H4 (cell line): ENCODE measurements at places on chromosomes 11 and 22.

GRCh38 chr11:115208808-115209259 lies 295.4 kb downstream of the CADM1 start:
- no peak for DNase-seq

DNA sequence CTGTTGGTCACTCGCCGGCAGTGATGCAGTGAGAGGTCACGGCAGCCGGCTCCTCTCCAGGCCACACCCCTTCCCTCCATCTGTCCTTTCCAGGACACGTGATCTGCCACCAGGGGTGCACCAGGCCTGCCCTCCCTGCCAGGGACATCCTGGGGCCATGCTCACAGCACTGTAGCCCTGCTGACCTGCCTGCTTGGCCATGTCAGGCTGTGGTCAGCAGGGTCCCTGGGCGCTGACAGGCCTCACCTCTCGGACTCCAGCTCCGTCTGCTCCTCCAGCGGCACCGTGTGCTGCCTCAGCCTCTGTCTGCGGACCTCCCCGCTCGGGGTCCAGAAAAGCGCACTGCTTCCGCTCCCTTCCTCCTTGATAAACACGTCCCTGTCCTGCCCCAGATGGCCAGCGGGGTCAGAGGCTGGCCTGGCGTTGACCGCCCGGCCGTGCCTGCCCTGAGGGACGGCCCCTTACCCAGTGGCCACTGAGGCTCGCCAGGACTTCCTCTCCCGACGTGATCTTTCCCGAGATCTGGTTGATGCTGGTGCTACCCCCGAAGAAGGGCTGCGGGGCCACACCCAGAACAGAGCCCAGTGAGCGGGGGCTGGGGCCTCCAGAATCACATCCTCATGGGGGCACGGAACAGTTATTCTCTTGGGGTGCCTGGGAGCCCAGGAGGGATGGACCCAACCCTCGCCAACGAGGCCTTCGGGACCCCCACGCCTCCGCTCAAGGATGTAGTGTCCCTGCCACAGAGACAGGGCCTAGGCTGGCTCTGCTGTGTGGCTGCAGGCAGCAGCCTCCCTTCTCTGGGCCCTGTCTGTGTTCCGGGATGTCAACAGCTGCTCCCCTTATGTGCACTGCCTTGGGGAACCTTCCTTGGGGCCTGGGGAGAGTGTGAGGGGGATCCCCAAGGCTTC lies 36.3 kb upstream of the CARS1 start:
- DNase-seq = no peak

- no peak for DNase-seq
Observed at GRCh38 chr11:122085264-122085663, 30.8 kb downstream of the BLID start.

- DNase-seq = no peak
Observed at GRCh38 chr11:37512156-37512780, 914.2 kb upstream of the RAG2 start.

GRCh38 chr11:134261626-134262488 lies 8.5 kb downstream of the ACAD8 start:
- peak; percentile 27 for DNase-seq

- DNase-seq = no peak
Observed at GRCh38 chr11:110613197-110613918, 98.9 kb downstream of the ARHGAP20 start.

DNA sequence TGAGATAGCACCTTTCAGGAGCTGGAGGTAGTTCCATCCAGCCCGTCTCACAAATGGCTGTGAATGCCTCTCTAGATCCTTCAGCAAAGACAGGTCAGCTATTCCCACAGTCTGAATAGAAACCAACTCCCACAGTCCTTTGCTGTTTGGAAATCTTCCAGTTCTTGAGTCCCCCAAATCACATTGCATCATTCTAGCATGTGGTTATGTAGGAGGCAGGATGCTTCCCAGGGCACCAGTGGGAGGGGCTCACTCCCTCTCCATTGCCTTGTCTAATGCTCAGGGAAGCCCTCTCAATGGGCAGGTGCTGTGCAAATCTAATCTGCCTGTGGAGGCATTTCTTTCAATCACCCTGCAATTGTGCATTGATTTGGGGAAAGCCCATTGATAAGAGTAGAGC lies 14.6 kb downstream of the NAV2 start:
- peak; percentile 79 for DNase-seq

- no peak for DNase-seq
Observed at GRCh38 chr11:26904132-26904531, 89.8 kb upstream of the FIBIN start.

DNA sequence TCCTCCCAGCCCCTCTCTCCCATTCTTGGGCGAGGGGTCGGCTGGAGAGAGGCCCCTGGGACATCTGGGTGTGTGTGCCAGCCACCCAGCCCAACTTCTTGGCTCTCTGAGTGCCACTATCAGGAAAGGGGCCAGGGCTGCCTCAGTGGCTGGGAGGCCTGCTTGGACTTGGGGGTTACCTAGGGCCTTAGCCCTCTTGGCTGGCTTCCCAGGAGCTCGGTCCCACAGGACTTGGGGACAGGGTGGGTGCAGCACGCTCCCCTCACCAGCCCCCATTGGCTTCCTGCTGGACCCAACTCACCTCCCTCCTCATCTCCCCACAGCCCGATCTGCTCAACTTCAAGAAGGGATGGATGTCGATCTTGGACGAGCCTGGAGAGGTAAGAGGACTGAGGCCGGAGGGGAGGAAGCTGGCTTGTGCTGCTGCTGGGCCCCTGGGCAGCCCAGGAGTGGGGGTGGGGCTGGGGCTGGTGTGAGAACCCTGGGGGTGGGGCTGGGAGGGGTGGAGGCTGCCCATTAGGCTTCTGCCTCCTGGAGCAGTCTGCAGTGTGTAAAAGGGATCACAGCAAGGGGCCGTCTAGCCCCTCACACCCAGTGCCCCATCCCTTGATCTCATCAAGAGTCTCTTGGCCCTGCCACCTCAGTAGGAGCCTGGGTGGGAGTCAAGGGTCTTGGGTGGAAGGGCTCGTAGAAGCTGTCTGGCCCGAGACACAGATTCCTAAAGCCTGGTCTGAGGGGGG lies 54.8 kb downstream of the TRIOBP start:
- DNase-seq = no peak

- peak; percentile 46 for DNase-seq
Observed at GRCh38 chr11:94130298-94131046, 1.8 kb downstream of the PANX1 start.

- DNase-seq = no peak
Observed at GRCh38 chr22:29744902-29745301, 21.9 kb downstream of the ZMAT5 start.

- DNase-seq = no peak
Observed at GRCh38 chr11:66851698-66852465, 5.0 kb upstream of the LRFN4 start.

- no peak for DNase-seq
Observed at GRCh38 chr11:115745610-115746512, 241.6 kb upstream of the CADM1 start.

GRCh38 chr22:37290737-37291136 lies 8.4 kb downstream of the CYTH4 start:
- DNase-seq = no peak

DNA sequence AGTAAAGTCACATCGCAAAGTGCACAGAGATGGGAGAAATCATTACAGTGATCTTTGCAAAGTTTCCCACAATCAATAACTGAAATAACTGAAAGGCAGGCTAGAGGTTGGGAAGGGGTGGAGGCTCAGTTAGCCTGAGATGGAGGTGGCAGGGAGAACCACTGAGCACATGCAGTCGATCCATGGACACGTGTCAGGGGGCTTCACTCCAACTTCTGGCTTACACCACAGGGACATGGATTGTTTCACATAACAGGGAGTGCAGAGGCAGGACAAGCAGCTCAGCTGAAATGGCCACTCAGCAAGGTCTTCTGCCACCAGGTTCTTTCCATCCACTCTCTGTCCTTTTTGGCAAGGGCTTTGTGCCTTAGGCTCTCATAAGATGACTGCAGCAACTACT lies 35.1 kb upstream of the MICAL2 start:
- no peak for DNase-seq

GRCh38 chr11:42315846-42316245 lies 856.4 kb upstream of the LRRC4C start:
- DNase-seq = no peak

DNA sequence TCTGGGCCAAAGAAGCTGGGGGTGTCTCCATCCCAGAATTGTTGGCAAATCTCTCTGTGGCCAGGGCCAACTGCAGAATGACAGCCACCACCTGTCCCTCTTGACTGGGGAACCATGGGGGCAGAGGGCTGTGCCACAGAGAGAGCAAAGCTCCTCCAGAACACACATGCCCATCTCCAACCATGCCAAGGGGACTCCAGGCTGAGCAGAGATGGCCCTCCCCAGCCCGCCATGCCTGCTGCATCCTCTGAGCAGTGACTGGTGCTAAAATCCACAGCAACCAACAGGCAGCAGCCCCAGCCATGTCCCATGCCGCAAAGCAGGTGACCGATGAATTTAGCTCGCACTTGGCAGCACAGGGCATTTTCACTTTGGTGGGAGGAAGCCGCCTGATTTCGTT lies 45.0 kb downstream of the LARGE1 start:
- no peak for DNase-seq

- peak; percentile 51 for DNase-seq
Observed at GRCh38 chr11:61567286-61568061, 13.4 kb downstream of the SYT7 start.

- DNase-seq = no peak
Observed at GRCh38 chr22:50083462-50084079, 1.7 kb downstream of the MLC1 start.
